Esophagus squamous epithelium (tissue), 5 donors: ENCODE measurements at places on chromosomes 13 and 19.

DNA sequence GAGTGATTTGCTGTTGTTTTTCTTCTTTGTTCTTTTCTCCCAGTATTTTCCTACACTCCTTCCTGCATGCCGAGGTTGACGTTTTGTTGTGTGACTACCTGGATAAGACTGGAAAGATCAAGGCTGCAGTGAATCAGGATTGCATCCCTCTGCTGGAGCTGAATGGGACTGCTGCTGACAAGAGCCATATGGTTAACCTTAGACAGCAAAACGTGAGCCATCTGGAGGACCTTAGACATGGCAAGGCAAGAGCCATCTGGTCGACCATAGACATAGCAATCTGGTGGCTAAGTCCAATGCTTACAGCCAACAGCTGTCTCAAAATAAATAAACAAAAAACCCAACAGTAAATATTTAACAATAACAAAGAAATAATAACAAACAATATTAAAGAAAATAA, 42.6 kb upstream of the ZNF91 start:
- DNase-seq: no peak

DNA sequence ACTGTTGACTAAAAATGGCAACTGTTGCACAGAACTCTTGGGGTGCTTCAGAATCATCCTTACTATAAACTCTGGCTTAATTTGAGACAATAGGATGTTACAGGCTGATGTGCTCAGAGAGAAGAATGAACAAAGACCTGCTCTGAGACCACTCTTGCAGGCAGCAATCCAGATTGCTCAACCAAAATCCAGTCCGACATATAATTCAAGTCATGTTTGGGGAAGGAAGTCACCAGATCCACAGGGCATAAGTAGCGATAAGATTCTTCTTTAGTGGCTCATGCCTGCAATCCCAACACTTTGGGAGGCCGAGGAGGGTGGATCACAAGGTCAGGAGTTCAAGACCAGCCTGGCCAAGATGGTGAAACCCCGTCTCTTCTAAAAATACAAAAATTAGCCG, 20.6 kb downstream of the MTMR6 start:
- DNase-seq: no peak

DNA sequence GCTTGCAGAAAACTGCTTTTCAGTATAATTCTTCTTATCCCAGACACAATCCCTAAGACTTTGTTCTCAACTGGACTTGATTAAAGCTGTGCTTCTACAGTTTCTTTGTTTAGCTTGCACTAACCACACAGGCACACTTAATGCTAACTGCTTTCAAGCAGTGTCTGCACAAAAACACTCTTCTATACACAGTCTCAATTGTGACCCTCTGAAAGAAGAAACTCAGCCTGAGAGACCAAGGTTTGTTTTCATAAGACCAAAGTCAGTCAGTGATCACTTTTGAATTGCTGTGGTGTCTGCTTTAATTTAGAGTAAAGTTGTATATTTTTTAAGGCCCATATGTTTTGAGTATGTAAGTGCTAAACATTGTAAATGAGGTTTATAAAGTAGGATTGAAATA, 431.2 kb downstream of the KCTD12 start:
- no peak for DNase-seq

DNA sequence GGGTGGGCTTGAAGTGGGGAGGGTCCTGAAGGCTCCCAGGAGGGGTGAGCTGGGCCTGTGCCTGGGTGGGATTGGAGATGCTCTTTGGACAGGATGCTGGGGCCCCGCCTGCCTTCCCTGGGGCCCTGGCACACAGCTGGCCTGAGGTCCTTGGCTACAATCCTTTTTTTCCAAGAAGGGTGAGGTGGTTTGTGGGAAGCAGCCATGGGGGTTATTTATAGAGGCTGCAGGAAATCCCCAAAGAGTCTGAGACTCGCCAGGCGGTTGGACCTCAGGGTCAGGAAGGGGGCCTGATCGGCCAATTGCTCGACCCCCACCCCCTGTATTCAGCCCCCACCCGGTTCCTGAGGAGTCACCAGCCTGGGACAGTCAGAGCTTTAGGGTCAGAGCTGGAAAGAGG, 10.0 kb downstream of the GTPBP3 start:
- DNase-seq: no peak

- DNase-seq: no peak
Observed at GRCh38 chr19:45762870-45763631, 6.0 kb downstream of the SIX5 start.

DNA sequence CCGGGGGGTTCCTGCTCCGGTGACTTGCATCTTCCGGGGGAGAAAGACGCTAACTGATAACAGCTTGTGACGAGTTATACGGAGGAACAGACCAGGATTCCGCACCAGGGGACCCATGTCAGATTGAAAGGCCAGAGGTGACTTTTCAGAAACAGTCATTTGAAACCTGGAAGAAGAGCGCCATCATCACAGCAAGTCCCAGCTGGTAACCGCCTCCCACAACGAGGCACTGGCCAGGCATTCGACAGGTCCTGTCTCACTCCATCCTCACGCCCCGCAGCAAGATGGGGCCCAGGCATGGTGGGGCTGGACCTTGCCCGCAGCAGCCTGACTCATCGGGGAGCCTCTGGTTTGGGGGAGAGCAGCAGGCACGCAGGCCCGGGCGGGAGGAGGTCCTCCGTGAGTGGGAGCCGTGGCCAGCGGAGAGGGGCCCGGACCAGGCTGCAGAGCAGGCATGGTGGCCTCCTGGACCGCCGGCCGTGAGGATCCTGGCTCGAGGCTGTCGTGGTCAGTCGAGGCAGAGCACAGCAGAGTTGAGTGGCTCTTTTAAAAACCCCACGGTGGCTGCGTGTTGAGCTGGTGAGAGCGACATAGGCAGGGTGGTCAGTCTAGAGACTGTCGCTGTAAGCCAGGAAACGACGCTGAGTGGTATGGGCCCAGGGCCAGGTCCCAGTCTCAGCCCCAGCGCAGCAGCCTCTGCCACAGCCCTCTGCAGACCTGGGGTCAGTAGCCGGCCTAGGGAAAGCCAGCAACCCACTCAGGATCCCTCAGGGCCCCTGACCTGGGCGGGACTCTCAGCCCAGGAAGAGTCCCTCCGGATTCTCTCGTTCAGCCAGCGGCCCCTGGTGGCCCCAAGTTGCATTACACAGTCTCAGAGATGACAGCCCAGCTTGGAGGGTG, 94.9 kb upstream of the MCF2L start:
- DNase-seq: peak; percentile 22

- DNase-seq: no peak
Observed at GRCh38 chr13:49527123-49527522, 31.4 kb downstream of the PHF11 start.

DNA sequence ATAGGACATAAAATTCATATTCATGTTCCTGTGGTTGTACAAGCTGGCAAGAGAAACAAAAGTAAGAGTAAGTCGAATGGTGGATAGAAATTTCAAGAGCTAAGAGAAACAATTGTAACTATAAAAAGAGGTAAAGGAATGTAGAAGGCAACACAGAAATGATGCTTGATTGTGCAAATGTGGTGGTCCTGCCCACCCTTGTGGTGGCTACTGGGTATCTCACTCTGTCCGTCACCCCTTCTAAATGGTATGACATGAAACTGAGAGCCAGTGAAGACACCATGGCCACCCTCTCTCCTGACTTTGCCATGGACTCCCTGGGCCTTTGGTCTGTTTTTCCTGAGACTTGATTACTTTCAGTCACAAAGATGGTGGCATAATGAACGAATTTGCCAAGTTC, 925.9 kb upstream of the SLITRK6 start:
- no peak for DNase-seq

DNA sequence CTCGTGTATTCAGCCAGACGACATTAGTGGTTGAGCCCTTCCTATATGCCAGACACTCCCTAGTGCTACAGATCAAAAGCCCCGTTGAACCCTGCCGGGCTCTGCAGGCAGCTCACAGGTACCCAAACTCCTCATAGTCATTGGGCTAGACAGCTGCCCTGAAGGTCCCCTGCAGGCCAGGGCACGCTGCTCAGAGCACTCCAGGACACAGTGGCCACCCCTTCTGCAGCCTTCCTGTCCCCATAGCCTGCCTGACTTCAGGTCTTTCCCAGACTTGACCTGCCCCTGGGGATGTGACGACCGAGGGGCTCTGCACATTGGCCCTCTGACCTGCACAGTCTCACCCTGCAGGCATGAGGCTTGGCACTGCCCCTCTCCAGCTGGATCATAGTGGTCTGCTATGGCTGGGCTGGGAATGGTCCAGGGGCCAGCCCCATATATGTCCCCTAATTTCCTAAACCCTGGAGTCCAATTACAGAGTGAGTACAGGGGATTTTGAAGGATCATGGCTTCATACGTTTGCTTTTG, 64.2 kb upstream of the UBAC2 start:
- no peak for DNase-seq

GRCh38 chr19:17246681-17247425, 1.1 kb upstream of the NR2F6 start:
- no peak for DNase-seq

GRCh38 chr13:26942184-26942583, 181.6 kb upstream of the GPR12 start:
- no peak for DNase-seq

GRCh38 chr19:17943274-17944221, 10.7 kb downstream of the CCDC124 start:
- DNase-seq: no peak

DNA sequence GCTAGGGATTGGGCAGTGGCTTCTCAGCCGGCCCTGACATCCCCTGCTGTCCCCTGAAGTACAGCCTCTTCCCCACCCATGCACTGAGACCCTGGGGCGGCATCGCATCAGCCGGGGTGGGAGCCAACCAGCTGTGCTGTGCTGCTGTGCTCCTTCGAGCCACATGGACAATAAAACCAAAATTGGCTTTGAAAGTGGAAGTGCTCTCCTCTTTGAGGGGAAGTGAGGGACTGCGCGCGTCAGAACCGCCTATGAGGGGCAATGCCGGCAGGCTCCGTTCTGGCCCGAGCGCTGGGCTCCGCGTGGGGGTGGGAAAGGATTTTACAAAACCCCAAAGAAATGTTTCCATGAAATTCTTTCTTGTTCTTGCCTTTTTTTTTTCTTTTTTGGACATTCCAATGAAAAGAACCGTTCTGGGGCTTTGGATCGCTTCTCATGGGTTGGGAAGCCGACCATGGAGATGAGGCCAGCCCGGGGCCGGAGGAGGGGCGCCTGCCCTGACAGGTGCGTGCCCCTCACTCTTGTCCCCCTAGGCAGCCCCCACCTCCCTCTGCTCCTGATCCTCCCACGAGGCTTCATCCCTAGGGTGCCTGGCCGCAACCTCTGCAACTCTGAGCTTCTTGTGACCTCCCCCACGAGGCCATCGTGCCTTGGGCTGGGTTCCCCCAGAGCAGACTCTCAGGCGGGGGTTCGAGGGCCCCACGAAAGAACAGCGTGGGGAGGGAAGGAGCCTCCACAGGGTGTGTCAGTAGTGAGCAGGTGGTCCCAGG, 22.6 kb downstream of the KLHL26 start:
- no peak for DNase-seq

DNA sequence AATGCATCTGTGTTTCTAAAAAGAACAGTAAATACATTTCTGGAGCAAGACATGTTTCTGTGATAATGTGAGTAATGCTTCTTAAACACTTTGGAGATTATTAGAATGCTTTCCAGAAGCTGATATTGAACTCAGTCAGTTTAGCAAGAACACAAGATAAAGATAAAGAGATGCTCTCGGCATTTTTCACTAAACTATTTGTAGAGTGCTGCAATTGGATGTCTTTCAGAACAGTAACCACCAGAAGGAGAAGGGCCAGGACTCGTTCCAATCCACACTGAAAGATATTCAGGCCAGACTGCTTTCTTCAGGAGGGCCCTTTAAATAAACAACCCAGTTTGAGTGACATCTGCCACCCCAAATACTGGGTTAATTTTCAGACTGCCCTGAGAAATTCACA, 456.0 kb downstream of the TBC1D4 start:
- no peak for DNase-seq

GRCh38 chr19:40611900-40612698, 10.9 kb downstream of the LTBP4 start:
- DNase-seq: no peak

DNA sequence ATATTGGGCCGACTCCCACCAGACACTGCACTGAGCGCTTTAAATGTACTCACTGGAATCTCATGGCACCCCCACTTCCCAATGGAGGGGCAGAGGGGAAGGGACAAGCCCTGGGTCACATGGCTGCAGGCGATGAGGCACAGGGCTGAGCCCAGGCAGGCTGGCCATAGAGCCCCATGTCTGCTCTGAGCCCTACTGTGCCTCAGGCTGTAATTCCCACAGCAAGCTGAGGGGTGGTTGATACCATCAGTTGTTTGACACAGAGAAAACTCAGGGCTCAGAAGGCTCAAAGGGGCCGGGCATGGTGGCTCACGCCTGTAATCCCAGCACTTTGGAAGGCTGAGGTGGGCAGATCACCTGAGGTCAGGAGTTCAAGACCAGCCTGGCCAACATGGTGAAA, 25.1 kb downstream of the RFX1 start:
- no peak for DNase-seq

- DNase-seq: no peak
Observed at GRCh38 chr13:30017880-30018279, 167.5 kb upstream of the UBL3 start.

GRCh38 chr19:45141203-45141900, 19.4 kb downstream of the NKPD1 start:
- DNase-seq: no peak
